ENCODE measurements at places on chromosomes 13 and 19.

- no peaks in the 10 kb centered on the region for H3K4me1 ChIP-seq
- H3K27me3 ChIP-seq: peaks cover 1% of the 10 kb centered on the region
- H3K4me3 ChIP-seq: no peak overlapping the region
- H3K36me3 ChIP-seq: no peaks in the 10 kb centered on the region
Observed at GRCh38 chr13:35858665-35859064, 272.5 kb downstream of the DCLK1 start.

DNA sequence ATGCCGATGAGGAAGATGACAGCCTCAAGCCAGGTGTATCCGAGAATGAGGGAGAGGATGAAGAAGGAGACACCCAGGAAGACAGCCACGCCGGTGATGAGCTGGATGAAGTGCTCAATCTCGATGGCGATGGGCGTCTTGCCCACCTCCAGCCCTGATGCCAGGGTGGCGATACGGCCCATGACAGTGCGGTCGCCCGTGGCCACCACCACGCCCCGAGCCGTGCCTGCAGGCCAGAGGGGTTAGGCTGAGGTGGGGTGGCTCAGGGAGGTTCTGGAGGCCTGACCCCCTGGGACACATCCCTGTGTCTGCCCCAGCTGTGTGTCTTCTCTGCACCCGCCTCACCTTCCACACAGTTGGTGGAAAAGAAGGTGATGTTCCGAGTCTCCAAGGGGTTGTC, 9.1 kb downstream of the ATP1A3 start:
- H3K36me3 ChIP-seq: peaks cover 1% of the 10 kb centered on the region
- H3K4me3 ChIP-seq: no peak overlapping the region
- H3K27me3 ChIP-seq: no peaks in the 10 kb centered on the region
- no peak overlapping the region for H3K27ac ChIP-seq
- DNase-seq: no peak

GRCh38 chr13:65034266-65034665, 2195.9 kb downstream of the PCDH9 start:
- no peak overlapping the region for H3K27ac ChIP-seq
- no peaks in the 10 kb centered on the region for H3K27me3 ChIP-seq
- H3K4me3 ChIP-seq: no peak overlapping the region
- H3K36me3 ChIP-seq: no peaks in the 10 kb centered on the region
- H3K4me1 ChIP-seq: no peaks in the 10 kb centered on the region
- no peak for DNase-seq

DNA sequence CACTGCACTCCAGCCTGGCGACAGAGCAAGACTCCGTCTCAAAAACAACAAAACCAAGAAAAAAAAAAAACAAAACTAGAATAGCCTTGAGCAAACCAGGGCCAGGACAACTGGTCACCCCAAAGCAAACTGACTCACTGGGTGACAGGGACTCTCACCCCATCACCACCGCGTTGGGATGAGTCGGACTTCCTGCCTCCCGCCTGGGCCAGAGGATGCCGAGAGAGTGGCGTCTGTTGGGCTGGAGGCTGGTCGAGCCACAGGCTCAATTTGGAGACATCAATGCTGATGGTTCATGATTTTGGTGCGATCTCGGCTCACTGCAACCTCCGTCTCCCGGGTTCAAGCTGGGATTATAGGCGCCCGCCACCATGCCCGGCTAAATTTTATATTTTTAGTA, 11.6 kb downstream of the TMPRSS9 start:
- no peaks in the 10 kb centered on the region for H3K4me1 ChIP-seq
- peaks cover 5% of the 10 kb centered on the region for H3K27me3 ChIP-seq
- H3K27ac ChIP-seq: no peak overlapping the region
- no peak for DNase-seq
- no peak overlapping the region for H3K4me3 ChIP-seq

DNA sequence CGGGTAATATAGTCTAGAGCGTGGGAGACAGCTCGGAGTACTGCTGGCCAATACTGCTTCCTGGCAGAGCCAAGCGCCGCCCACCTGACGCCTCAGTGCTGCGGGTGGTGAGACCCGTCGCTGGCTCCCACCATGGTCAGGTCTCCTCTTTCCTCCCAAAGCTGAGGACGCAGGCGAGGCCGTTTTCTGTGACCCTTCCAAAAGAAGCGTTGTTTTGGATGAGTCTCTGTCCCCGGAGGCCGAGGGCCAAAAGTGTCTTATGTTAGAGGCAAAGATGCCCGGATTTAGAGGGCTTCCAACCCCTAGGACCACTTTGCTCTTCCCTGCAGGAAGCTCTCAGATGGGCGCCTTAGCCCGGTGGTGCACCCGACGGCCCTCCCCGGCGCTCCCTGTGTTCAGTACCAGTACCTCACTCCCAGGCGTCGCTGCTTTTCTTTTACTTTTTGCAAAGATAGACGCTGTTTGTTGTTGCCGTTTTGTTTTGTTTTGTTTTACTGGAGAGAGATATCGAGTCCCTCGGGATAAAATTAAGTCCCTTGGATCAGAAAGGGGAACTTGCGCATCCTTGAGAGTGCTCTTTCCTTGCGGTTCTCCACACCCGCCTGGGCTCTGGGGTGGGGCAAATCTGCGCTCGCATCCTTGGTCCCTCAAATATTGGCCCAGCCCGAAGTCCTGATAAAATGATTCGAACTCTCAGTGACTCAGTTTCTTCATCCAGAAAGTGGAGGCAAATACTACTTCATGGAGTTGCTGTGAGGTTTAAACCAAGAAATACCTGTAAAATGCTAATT, 7.0 kb downstream of the PDX1 start:
- no peak overlapping the region for H3K4me3 ChIP-seq
- peaks cover 4% of the 10 kb centered on the region for H3K36me3 ChIP-seq
- H3K4me1 ChIP-seq: peaks cover 14% of the 10 kb centered on the region
- H3K27ac ChIP-seq: peak overlapping the region; percentile 54

- no peaks in the 10 kb centered on the region for H3K36me3 ChIP-seq
- no peak overlapping the region for H3K4me3 ChIP-seq
- H3K27ac ChIP-seq: no peak overlapping the region
- no peak for DNase-seq
- peaks cover 4% of the 10 kb centered on the region for H3K4me1 ChIP-seq
Observed at GRCh38 chr13:75446874-75447273, 35.1 kb downstream of the TBC1D4 start.

DNA sequence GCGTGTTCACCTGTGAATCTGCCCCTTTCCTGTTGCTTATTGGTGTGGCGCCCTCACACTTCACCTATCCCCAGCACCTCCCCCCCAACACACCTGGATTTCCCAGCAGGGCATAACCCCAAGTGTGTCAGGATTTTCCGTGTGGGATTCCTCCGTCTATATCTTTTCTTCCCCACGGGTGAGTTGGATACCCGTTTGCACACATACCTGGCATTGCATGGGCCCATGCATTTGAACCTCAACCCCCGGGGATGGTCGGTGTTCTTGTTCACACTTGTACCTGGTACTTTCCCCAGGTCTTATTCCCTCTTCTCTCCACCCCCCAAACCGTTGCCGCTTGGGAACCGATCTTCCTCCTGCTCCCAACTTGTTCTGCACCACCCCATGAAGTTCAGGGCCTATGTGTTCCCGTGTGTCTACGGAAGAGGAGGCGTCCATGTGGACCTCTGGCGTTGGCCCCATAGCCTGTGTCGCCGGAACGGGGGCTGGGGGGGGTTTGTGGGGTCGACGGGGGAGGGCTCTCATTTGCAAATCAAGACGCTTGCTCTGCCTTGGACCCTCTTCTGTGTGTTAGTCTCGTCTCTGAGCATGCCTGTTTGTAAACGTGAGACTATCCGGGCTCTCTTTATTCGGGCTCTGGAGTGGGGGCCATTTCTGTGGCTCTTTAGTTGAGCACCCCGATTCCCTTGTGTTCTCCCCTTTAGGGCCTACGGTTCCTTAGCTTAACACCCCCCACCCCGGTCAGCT, 1.7 kb downstream of the PRR12 start:
- peak overlapping the region; percentile 71 for H3K4me3 ChIP-seq
- no peak for DNase-seq
- peaks cover 25% of the 10 kb centered on the region for H3K4me1 ChIP-seq
- H3K27ac ChIP-seq: peak overlapping the region; percentile 71

DNA sequence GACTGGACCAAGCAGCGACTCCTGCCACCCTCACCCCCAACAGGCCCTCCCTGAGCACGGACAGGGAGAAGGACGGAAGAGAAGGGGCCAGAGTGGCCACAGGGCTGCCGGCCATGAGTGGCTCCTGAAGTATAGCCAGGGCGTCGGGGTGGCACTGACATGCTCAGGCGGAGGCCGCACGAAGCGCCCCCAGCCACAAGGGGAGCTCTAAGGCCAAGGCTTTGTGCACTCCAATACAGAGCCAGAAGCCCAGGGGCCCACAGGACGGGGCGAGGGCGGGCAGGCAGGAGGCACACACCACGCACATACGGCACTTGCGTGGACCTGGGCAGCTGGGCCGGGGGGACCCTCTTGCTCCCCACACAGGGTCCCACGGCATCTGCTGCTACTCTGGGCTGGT, 52.0 kb downstream of the KLF2 start:
- H3K36me3 ChIP-seq: peaks cover 33% of the 10 kb centered on the region
- peak; percentile 26 for DNase-seq
- H3K27me3 ChIP-seq: no peaks in the 10 kb centered on the region
- H3K27ac ChIP-seq: no peak overlapping the region
